CD4-positive, alpha-beta T cell treated with Interleukin-17A for 1 hour (primary cell): ENCODE measurements at places on chromosomes 7 and 10.

DNA sequence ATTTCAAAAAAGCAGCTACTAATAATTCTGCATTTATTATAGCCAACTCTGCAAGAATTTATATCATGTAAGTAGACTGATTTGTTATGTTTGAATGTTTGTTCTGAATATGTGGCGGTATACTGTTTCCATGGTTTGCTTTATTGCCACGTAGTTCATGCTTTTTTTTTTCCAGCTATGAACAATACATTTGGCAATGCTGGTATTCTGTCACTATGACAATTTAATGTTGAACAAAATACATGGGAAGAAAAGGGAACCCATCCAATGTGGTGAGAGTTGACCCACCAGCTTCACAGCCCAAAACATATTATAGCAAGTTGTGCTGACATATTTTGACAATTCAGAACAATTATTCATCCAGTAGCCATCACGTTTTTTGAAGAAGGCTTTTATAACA is 145.6 kb downstream of the CCDC71L start:
- DNase-seq, result no peak

DNA sequence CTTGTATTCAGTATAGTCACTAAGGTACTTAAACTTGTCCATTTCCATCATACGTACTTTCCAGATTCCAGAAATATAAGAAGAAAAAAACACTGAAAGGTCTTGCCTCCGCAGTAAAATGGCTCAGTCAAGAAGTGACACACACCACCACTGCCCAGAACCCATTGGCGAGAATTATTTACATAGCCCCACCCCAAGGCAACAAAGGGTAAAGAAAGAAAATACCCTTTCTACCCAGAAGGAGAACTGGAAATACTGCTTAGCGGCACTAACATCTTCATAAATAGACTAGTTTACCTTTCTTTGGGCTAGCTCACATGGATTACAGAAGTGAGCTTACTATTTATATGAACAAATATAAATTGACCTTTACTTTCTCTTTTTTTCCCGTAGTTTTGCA is 194.0 kb downstream of the PPP1R9A start:
- no peak for DNase-seq

DNA sequence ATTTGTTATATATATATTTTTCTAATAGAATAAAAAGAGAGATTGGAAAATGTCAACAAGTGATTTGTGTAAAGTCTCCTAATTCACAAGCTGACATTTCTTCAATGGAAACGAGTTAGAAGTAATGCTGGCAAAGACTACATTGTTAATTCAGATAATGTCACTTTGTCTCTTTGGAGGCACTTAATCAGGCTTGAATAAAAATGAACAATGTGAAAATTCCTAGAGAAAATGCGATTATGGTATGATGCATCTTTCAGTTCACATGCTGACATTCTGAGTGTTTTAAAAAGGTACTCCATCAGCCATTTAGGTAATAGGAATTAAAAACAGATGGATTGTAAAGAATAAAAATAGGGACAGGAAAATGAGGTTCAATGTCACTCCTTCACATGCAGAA is 100.1 kb downstream of the SLC13A1 start:
- no peak for DNase-seq

DNA sequence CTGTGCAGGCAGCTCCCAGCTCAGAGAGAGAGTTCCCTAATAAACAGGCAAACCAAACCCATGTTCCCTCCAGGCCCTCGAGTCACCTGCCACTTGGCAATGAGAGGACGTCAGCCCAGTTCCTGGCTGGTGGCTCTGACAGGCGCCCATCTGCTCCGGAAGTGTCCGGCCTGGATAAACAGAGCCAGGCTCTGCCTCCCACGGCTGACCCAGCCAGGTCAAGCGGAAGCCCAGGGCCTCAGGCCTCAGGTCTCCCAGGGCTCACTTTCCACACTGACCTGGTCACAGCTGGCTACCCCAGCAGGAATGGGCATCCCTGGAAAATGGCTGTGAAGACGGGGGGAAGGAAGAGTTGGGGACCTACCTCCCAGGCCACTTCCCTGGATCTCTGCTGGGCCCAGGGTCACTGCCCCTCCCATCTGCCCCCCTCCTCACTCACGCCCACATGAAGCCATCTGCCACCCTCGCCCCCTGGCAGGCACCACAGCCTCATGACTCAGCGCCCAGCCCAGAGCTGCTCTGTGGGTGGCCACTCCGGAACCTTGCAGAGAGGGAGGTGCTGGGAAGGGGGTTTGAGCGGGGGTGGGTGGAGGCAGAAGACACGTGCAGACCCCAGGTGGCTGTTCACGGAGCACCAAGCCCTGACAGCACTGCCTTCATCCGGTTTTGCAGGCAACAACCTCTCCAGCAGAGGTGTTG is 37.4 kb upstream of the DUSP5 start:
- peak; percentile 37 for DNase-seq
